ENCODE measurements at places on chromosomes 12 and 14.

DNA sequence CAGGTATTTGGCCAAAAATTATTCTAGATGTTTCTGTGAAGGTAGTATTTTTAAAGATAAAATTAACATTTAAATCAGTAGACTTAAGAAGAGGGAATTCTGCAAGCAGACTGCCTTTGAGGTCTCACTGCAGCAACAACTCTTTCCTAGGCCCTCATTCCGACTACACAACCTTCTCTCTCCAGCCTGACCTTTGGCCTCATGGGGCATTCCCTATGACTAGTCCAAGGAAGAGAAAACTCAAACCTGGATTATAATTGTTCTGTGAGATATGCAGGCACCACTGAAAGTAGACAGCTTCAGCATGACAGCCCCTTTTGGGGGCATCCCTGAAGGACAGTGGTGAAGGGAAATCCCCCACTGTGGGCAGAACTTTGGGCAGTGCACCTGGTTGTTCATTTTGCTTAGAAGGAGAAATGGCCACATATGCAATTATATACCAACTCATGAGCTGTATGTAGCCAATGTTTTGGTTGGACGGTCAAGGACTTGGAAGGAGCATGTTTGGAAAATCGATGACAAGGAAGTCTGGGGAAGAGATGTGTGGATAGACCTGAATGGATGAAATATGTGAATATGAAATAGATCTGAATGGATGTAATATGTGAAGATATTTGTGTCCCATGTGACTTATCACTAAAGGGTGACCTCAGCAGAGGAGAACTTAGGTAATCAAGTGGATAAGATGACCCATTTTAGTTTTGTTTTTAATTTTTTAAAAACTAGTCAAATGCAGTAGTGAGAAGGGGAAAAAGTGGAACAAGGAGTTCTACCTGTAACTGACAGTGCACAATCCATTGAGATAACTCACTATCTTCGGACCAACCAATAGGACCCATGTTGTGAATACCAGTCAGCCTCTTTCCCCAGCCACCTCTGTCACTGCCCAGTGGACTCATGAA, 233.3 kb upstream of the FOXN3 start:
- DNase-seq: no peak

GRCh38 chr14:104676694-104677511, 12.5 kb upstream of the INF2 start:
- DNase-seq: no peak

- DNase-seq: no peak
These were observed 133.6 kb downstream of the TTLL5 start for GRCh38 chr14:75794615-75795038.

- no peak for DNase-seq
These were observed 451.3 kb downstream of the FOXG1 start for GRCh38 chr14:29217813-29218450.

DNA sequence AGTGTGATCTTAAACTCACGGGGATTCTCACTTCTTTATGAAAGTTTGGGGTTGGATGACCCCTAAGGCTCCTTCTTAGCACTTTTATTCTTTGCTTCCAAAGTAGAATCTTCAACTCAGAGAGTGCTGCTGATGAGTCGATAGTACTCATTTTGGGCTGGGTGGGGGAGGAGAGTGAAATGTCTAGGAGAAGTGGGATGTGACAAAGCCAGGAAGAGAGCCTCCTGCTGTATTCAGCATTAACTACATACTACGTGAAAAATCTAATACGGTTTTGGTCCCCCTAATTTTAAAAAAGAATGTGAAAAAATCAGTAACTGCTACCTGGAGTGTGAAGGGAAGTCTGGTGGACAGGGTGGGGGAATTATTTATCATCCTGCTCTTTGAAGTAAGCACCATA, 148.3 kb downstream of the SAMD4A start:
- DNase-seq: no peak

GRCh38 chr12:103632554-103633216, 45.6 kb downstream of the STAB2 start:
- no peak for DNase-seq

DNA sequence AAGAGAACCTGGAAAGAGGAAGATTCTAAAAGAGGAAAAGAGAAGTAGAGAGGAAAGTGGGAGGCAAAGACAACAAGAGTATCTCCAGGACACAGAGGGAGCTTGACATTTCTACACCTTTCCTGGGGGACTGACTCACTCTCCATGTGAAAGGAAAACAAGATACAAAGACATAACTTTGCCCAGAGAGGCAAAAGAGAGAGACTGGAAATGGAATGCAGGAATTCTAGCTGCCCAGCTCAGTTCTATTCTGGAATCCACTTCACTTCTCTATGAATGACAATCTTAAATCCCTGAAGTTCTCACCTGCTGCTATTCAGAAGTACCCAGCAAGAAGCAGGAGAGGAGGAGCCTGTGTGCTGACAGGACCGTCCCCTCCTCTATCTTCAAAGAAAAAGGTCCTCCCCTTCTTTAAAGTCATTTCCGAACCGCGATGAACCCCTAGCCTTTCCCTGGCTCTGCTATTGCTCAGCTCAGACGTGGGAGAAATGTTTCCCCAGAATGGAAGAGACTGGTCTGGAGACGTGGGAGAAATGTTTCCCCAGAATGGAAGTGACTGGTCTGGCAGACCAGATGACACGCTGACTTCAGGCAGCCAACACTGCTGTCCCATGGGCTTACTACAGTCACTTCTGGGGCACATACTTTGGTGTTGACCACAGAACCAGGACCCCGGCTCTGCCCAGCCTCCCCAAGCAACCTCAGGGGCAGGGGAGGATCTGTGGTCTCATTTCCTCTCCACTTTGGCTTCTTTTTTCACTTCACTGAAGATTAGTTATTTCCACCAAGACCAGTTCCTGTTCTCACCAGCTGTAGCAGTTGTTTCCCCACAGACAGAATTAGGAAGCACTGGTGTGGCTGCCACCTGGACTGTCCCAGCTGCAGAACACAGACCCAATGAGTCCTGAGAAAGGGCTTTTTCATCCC, 8.3 kb downstream of the FMNL3 start:
- DNase-seq: no peak

DNA sequence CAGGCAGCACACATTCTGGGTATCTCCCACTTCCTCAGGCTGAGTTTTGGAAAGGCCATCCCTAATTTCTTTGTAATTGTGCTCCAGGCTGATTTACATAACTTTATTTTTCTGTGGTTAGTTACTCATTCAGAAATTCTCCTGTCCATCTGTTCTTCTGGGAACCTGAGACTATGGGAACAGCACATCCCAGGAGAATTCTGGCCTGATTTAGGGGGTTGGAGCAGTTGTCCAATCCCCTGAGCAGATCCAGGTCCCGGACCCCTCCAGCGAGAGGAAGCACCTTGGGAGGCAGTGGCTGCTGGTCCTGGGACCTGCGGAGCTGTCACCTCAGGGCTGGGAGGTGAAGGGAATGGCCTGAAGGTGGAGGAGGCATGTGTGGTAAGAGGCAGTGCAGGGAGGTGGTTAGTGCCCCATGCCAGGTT, 40.4 kb downstream of the TSPAN9 start:
- no peak for DNase-seq

DNA sequence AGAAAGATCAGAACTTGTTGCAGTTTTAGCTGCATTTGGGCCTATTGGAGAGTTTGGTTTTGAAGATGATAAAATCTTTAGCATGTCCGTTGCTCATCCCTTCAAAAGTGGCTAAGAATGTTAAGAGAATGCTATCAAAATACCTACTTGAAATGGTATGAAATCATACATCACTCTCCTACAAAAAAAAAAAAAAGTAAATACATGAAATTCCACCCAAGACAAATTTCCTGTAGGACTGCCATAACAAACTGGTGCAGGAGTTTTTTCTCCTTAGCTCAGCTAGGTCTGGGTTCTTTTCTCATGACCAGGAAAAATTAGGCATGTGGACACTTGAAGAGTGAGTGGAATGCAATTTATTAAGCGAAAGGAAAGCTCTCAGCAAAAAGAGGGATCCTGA, 15.9 kb upstream of the FAR2 start:
- no peak for DNase-seq

DNA sequence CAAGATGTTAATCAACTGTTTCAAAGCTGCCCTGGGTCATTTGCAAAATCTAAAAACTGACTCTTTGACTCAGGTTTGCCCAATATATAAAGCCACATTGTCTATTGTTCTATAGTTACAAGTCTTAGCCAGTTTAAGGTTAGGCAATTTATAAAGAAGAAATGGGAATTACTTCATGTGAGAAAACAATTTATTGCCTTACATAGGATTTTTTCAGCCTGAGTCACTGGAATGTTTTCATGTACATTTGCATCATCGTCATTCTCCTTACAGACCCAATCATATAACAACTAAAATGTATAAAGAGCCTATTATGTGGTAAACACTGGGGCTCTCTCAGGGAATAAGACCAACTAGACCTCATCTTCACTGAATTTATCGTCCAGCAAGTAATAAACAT, 100.3 kb upstream of the PLEKHG7 start:
- DNase-seq: no peak

- DNase-seq: no peak
These were observed 120.6 kb downstream of the TGFB3 start for GRCh38 chr14:75861161-75861621.
